ENCODE measurements at places on chromosomes 1 and 21.

GRCh38 chr1:203076031-203076511 lies 9.7 kb downstream of the MYOG start:
- H3K36me3 ChIP-seq: no peaks in the 10 kb centered on the region
- peaks cover 9% of the 10 kb centered on the region for H3K27me3 ChIP-seq
- no peak for DNase-seq
- H3K4me3 ChIP-seq: no peak overlapping the region
- H3K27ac ChIP-seq: no peak overlapping the region

- no peak overlapping the region for H3K27ac ChIP-seq
- peaks cover 8% of the 10 kb centered on the region for H3K4me1 ChIP-seq
- peak overlapping the region; percentile 69 for H3K4me3 ChIP-seq
- no peaks in the 10 kb centered on the region for H3K36me3 ChIP-seq
- H3K27me3 ChIP-seq: no peaks in the 10 kb centered on the region
- DNase-seq: no peak
Observed at GRCh38 chr1:48775831-48776392, 779 bp downstream of the BEND5 start.

GRCh38 chr1:207966521-207966920 lies 55.6 kb upstream of the CD34 start:
- no peaks in the 10 kb centered on the region for H3K36me3 ChIP-seq
- H3K27ac ChIP-seq: no peak overlapping the region
- no peak for DNase-seq

DNA sequence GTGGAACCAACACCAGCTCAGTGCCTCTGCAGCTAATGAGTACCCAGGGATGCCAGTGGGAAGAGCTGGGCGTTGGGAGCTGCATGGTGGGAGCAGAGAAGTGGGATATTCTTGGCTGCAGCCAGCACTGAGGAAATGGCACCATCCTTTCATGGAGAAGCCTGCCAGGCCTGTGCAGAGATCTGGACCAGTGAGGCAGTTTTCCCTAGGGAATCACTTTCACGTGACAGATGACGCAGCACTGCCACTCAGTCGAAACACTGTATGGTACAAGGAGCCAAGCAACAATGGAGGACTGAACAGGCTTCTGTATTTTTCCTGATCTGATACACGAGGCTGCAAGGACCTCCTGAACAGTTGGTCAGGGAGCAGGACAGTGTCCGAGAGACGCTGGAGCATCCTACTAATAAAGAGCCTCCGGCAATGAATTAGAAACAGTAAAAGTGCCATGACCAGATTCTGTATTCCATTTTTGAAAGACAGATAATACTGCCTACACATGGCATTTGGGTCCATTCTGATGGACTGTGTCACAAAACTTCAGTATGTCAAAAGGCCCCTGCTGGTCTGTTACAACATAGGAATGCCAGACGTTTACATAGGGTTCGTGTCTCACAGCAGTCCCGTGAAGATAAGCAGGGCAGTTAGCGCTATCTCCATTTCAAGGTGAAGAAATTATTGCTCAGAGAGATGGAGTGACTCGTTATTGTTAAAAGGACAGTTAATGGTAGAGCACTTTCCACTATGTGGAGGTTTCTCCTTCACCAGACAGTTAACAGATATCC lies 44.0 kb upstream of the LMO4 start:
- no peaks in the 10 kb centered on the region for H3K4me1 ChIP-seq
- no peak for DNase-seq
- no peak overlapping the region for H3K27ac ChIP-seq
- no peaks in the 10 kb centered on the region for H3K36me3 ChIP-seq
- no peaks in the 10 kb centered on the region for H3K27me3 ChIP-seq
- H3K4me3 ChIP-seq: no peak overlapping the region

- H3K4me3 ChIP-seq: no peak overlapping the region
- H3K27me3 ChIP-seq: no peaks in the 10 kb centered on the region
- no peaks in the 10 kb centered on the region for H3K36me3 ChIP-seq
Observed at GRCh38 chr1:24696041-24696755, 49.0 kb upstream of the CLIC4 start.

GRCh38 chr1:17121881-17122280 lies 2.6 kb upstream of the PADI2 start:
- peaks cover 4% of the 10 kb centered on the region for H3K4me1 ChIP-seq
- H3K4me3 ChIP-seq: no peak overlapping the region
- no peak for DNase-seq
- no peaks in the 10 kb centered on the region for H3K27me3 ChIP-seq
- no peaks in the 10 kb centered on the region for H3K36me3 ChIP-seq

GRCh38 chr1:15305468-15305770 lies 58.4 kb downstream of the FHAD1 start:
- H3K4me1 ChIP-seq: no peaks in the 10 kb centered on the region
- H3K36me3 ChIP-seq: no peaks in the 10 kb centered on the region
- no peak overlapping the region for H3K27ac ChIP-seq

DNA sequence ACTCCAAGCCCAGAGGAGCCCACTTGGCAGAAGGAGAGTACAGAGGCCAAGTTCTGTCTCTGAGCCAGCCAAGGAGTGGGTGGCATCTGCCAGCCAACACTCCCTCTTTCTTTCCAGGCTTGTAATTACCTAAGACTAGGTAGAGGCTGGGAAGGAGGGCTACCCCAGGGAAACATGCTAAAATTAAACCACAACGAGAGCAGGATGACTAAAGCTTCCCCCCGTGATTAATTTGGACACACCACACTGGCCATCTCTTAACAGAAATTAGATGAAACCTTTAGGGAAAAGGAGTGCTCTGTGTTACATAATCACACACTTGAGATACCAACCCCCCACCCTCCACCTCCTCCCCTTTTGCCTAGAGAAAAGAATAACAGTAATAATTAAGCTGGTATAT lies 102.1 kb upstream of the ZC3H12A start:
- H3K36me3 ChIP-seq: no peaks in the 10 kb centered on the region
- H3K4me1 ChIP-seq: no peaks in the 10 kb centered on the region
- DNase-seq: no peak
- H3K4me3 ChIP-seq: no peak overlapping the region
- H3K27ac ChIP-seq: no peak overlapping the region

GRCh38 chr21:34936883-34937563 lies 112.1 kb downstream of the RUNX1 start:
- no peaks in the 10 kb centered on the region for H3K27me3 ChIP-seq
- H3K4me1 ChIP-seq: peaks cover 43% of the 10 kb centered on the region
- no peaks in the 10 kb centered on the region for H3K36me3 ChIP-seq
- no peak overlapping the region for H3K4me3 ChIP-seq

DNA sequence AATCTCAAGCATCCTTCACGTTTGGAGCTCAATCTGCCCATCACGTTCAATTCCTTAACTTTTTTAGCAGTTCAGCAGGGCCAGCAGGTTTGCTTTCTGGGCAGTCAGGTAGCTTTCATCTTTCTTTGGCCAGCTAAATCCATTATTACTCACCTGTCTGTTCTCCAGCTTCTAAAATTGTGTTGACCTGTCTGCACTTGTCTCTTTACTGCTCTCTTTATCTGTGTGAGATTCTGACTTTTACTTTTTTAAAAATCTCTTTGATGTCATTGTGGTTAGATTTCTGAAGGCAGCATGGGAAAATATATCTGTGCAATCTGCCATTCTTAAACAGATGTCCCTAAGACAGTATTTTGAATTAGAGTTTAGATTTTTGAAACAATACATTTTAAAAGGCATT lies 24.9 kb upstream of the CYYR1 start:
- H3K4me3 ChIP-seq: no peak overlapping the region
- no peak for DNase-seq
- no peaks in the 10 kb centered on the region for H3K4me1 ChIP-seq
- H3K27me3 ChIP-seq: no peaks in the 10 kb centered on the region
- H3K27ac ChIP-seq: no peak overlapping the region
- no peaks in the 10 kb centered on the region for H3K36me3 ChIP-seq

DNA sequence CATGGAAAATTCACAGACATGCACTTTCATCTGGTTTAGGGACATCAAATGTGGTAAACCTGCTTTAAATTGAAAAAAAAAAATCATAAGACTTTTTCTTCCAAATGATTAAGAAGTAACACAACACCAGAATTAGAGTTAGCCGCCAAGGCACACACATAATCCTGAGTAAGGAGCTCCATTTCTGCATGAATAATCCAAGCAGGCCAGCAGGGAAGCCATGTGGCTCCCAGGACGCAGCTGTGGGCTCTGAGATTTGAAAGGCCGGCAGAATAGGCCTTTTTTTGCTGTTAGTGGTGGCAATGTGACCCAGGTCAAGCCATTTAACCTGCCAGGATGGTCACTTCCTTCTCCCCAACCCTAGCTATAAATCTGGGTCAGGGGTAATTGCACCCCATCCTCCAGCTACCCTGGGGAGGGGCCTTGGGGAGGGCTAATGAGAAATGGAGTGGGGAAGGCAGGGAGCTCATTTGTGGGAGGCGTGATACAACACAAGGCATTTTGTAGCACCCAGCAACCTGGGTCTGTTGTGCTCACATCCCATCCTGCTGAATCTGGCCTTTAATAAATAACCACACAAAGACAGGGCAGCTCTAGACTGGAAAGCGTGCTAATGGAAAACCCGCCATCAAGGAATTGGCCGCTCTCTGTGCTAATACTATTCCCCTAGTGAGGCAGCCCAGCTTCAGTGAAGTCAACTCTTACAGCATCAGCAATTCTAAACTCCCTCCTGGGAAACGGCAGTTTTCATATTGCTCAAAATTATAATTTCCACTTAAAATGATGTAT lies 178.5 kb downstream of the RHOU start:
- no peaks in the 10 kb centered on the region for H3K4me1 ChIP-seq
- H3K36me3 ChIP-seq: no peaks in the 10 kb centered on the region
- peaks cover 48% of the 10 kb centered on the region for H3K27me3 ChIP-seq
- no peak overlapping the region for H3K4me3 ChIP-seq

DNA sequence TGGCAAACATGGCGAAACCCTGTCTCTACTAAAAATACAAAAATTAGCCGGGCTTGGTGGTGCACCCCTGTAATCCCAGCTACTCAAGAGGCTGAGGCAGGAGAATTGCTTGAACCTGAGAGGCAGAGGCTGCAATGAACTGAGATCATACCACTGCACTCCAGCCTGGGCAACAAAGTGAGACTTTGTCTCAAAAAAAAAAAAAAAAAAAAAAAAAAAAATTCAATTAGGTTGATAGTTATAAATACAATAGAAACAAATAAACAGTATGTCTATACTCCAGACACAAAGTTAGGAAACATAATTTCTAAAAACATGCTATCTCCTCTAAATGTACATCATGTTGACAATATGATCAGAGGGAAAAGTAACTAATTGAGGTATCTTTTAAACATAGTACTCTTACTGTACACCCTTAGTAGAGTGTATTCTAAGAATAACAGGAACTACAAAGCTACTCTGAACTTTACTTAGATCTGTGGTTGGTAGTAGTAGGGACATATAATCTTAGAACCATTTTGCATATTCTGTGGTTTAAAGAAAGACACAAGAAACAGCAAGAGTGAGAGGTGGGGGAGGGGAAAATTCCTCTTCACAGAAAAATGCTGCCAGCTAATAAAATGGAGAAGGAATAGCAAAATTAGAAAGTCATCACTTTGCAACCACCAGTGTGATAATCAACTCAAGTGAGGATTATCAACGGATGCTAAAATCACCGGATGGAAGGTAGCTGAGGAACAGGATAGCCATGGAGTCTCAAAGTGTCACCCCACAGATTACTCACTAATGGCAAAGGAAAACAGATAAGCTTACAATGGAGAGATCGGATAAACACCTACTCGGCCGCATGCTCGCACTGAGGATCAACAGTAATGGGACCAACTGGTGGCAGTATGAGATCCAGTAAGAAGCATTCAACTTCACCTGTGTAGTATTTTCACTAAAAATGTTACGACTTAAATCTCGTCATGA lies 35.0 kb downstream of the MTOR start:
- DNase-seq: no peak
- no peak overlapping the region for H3K4me3 ChIP-seq
- no peak overlapping the region for H3K27ac ChIP-seq
- H3K27me3 ChIP-seq: no peaks in the 10 kb centered on the region
- H3K36me3 ChIP-seq: peaks cover 43% of the 10 kb centered on the region

DNA sequence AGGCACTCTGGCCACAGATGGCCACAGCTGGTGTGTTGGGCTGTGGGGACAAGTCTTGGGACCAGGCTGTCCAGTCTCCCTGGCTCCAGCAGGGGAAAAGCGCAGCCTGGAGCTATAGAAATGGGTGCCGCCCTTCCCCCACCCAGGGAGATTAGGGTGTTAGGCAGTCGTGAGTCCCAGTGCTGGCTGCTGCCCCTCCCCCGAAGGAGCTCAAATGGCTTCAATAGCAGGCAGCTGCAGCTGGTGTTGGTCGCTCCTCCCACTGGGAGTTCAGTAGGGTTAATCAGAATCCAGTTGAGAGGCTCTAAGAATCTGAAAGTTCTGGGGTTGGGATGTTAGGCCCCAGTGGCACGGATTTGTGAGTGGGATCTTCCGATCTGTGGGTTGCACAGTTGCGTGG lies 595.6 kb upstream of the PKN2 start:
- H3K4me3 ChIP-seq: no peak overlapping the region
- H3K36me3 ChIP-seq: no peaks in the 10 kb centered on the region
- no peak overlapping the region for H3K27ac ChIP-seq
- H3K4me1 ChIP-seq: no peaks in the 10 kb centered on the region
- DNase-seq: no peak

DNA sequence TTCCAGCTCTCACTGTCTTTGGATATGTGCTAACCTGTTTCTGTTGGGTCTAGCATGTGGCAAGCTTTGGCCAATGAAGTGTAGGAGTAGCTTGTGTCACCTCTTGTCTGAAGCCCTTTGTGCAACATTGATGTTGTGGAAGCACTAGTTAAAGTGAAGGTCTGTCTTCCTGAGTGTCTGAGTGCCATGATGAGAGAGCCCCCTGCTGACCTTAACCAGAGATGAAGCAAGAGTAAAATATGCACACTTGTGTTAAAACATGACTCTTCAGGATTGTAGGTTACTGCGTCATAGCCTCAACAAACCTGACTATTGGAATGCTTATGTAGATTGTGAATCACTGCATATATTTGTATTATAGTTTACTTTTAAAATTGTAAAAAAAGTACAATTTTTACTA lies 103.7 kb downstream of the NCAM2 start:
- H3K4me1 ChIP-seq: no peaks in the 10 kb centered on the region
- no peaks in the 10 kb centered on the region for H3K36me3 ChIP-seq
- peak; percentile 48 for DNase-seq
- H3K27ac ChIP-seq: no peak overlapping the region

GRCh38 chr1:182248721-182249120 lies 142.9 kb downstream of the GLUL start:
- H3K36me3 ChIP-seq: no peaks in the 10 kb centered on the region
- H3K27me3 ChIP-seq: no peaks in the 10 kb centered on the region

DNA sequence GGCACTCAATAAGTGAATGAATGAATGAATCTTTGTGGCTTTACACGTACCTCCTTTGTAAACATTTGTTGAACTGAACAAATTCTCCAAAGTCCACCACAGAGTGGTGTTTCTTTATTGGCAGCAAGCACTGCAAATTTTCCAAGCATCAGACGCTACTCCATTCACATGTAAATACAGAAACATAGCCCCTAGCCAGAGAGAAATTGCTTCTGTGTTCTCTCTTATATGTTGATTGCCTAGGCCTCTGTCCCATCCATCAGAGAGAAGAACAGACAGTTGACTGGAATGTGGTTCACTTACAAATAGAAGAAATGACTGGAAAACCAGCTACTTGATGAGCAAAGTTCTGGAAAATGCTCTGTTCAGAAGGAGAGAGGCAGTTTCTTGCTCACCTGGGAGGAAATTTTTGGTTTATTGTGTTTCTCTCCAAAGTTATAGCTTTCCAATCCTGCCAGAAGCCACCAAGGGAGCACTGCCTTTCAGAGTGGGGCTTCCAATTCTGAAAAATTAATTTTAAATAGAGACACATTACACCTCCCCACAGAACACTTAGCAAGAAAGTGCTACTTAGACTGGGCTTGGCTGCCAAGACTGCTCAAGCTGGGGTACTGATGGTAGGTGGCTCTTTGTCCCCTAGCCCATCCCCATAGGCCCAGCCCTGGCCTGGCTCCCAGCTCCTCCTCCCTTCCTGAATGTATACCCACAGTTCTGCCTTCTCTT lies 18.1 kb upstream of the KIRREL1 start:
- no peak overlapping the region for H3K27ac ChIP-seq
- no peaks in the 10 kb centered on the region for H3K4me1 ChIP-seq
- peaks cover 4% of the 10 kb centered on the region for H3K27me3 ChIP-seq

Measured in PC-3 (cell line).